ENCODE measurements at places on chromosomes 12 and 14. TPM values are rescaled to one million over a fixed set of nuclear protein-coding genes. Genes with fewer than 3 reads are reported as not detected.

HPD gene
- 1.5 TPM for total RNA-seq

C3AR1 gene
- total RNA-seq, result 2.6 TPM

GRCh38 chr12:2796187-2796666 lies 1.5 kb downstream of the FKBP4 start:
- H3K27ac ChIP-seq, result peak overlapping the region; percentile 76
- peak overlapping the region; percentile 79 for H3K4me3 ChIP-seq
- H3K27me3 ChIP-seq, result no peaks in the 10 kb centered on the region
- H3K36me3 ChIP-seq, result peaks cover 13% of the 10 kb centered on the region
- no peak for DNase-seq

- no peaks in the 10 kb centered on the region for H3K36me3 ChIP-seq
- H3K27ac ChIP-seq, result peak overlapping the region; percentile 66
- DNase-seq, result peak; percentile 29
- H3K4me1 ChIP-seq, result no peaks in the 10 kb centered on the region
- H3K4me3 ChIP-seq, result peak overlapping the region; percentile 7
These were observed 8.3 kb upstream of the GOLGA5 start for GRCh38 chr14:92785667-92786426.

DNA sequence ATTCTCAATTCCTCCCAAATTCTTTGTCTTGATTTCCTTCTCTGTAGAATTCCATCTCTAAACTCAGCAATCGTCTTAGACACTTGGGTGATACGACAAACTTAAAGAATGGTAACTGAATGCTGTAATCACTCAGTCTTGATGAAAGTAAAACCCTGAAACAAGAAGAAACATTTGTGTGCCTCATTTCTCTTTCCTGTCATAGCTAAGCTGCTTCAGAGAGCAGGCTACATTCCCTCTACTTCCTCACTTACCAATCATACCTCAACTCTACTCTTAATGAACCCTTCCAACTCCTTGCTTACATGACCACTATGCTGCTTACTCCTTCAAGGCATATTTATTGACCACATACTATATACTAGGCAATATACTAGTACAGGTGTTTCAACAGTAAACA lies 8.3 kb downstream of the MAP4K5 start:
- H3K36me3 ChIP-seq, result peaks cover 6% of the 10 kb centered on the region
- H3K27me3 ChIP-seq, result no peaks in the 10 kb centered on the region
- peaks cover 64% of the 10 kb centered on the region for H3K4me1 ChIP-seq
- H3K4me3 ChIP-seq, result no peak overlapping the region
- no peak overlapping the region for H3K27ac ChIP-seq

GRCh38 chr14:101333335-101334280 lies 227.7 kb upstream of the DIO3 start:
- no peaks in the 10 kb centered on the region for H3K36me3 ChIP-seq
- H3K4me1 ChIP-seq, result no peaks in the 10 kb centered on the region
- H3K4me3 ChIP-seq, result no peak overlapping the region
- DNase-seq, result no peak
- no peak overlapping the region for H3K27ac ChIP-seq

All from heart left ventricle (tissue), 16 donors.